ENCODE measurements at places on chromosomes 3 and 15.

DNA sequence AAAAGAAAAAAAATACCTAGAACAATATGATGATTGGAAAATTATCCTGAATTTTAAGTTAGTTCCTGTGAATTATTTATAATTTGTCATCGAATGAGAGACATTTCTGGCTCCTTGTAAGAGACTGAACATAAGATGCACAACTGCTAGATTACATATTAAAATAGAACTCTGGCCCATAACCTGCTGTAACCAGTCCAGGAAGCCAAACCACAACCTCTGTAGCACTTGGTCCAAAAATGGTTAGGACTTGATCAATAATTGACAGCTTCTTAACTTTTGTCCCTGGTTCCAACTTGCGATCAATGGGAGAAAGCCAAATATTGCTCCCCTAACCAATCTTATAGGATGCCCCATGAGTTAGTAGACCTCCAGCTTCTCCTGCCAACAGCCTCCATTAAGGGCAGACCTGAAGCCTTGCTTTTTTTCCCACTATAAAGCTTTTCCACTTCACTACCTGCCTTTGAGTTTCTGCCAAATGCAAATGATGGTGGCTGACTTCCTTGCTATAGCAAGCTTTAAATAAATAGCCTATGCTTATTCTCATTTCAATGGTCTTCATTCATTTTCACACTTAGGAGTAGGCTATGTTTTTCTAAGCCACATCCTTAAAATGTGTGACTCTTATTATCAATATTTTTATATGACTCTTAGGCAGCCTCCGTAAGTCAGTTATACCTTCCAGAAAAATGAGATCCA, 224.0 kb upstream of the ARHGEF26 start:
- no peak for DNase-seq

GRCh38 chr15:55230051-55230670, 33.4 kb upstream of the RSL24D1 start:
- DNase-seq = no peak

- DNase-seq = no peak
Observed at GRCh38 chr15:25066708-25067107, 111.9 kb downstream of the SNRPN start.

DNA sequence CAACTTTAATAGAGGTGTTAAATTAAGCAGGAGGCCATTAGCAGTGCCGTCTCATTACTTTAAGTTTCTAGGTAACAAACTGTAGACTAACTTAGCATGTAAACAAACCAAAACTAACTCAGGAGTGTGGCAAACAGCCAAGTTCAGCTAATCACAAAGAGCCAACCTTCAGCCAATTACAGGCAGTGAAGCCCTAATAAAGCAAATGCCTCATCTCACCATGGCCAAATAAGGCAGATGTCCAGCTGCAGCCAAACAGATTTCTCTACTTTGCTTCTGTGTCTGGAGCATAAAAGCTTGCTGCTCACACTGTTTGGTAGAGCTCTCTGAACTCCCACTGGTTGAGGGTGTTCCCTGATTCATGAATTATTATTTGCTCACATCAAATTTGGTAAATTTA, 835.4 kb upstream of the GBE1 start:
- DNase-seq = no peak

DNA sequence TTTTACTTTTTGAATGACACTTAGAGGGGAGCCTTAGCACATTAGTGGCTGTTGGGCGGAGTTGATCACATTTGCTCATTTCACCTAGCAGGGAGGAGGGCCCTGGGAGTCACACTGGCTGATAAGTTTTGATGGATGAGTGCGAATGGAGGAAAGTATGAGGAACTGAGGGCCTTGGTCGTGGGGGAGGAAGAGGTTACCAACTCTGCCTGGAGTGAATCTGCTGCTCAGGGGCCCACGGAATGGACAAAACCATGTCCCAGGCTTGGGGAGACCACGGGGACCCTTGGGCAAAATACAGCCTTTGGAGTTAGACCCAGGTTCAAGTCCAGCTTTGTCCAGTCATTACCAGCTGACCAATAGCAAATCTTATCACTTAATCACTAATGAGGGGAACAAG, 5.1 kb upstream of the FLNB start:
- no peak for DNase-seq

GRCh38 chr15:51396921-51397320, 55.5 kb downstream of the GLDN start:
- no peak for DNase-seq

DNA sequence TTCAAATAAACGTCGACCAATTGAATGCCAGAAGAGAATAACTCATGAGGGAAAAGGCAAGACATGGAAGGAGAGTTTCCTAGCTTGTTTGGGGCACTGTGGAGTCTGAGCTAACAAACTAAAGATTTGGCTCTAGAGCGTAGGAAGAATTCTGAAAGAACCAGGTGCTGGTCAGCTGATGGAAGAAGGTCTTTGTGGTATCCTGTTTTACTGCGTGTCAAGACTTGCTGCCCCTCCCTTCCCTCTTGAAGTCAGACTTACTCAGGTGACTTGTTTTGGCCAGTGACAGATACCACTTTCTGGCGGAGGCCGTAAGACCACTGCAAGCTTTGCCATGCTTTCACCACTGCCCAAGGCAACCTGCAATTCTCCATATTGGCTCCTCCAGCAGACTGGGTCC, 673 bp upstream of the HCLS1 start:
- no peak for DNase-seq

All from endothelial cell (in vitro differentiated cells).